NCI-H2171 treated with DMSO at 0.1 percent for 48 hours (cell line): ENCODE measurements at places on chromosomes 16 and 17.

GRCh38 chr16:67326472-67327309, at the start of the genes KCTD19 and LRRC36:
KCTD19 (minus strand) TSS chr16:67326741; CDS start chr16:67326707, 34 bp downstream.
LRRC36 (plus strand) TSS chr16:67326815; CDS start chr16:67326863, 48 bp downstream.
- DNase-seq, result peak; percentile 79

DNA sequence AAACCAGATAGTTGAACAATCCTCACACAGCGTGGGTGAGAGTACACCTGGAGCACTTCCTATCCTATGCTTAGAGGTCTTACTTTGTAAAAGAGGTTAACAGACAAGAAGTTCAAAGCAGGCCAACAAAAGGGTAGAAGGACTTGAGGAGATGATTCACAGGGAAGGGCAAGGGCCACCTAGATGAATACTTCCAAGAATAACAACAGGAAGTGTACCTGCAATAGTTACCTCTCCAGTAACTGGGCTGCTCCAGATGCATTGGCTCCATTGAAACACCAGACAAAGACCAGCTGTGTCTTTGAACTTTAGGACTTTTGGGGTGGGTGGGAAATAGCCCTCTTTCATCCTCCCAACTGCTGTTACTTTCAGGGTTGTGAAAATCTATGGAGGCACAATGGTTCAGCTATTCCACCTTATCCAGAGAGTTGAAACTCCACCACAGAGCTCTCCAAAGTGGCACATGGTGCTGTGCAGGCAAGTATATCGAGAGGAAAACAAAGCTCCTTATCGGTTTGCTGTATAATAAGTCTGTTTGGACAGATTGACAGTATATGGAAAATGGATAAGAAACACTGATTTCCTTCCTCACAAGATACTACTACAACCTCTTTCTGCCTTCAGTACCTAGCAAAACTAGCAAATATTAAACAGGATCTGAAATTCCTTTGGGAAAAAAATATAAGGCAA, 22.7 kb downstream of the RNF43 start:
- no peak for DNase-seq

DNA sequence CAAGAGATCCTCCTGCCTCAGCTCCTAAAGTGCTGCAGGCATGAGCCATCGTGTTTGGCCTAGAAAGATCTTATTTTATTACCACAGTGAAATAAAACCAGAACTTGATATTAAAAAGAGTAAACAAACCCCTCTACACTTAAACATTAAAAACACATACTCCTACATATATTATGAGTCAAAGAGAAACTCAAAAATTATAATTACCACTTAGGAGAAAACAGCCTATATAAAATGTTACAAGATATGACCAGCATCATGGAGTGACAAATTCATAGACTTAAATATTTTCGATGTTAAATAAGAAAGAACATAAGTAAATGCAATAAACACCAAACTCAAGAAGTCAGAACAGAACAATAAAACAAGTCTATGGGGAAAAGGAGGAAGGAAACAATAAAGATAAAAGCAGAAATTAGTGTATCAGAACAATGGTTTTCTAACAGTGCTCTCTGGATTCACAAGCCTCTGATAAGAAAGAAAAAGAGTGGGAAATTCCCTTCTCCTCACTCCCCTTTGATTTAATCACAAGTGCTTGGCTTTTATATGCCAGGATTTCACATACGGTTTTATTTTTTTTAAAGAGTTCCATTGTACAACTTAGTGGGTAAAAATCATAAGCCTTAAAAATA, 23.0 kb downstream of the SKAP1 start:
- DNase-seq, result no peak

GRCh38 chr17:35713069-35713728, 18.2 kb upstream of the RASL10B start:
- no peak for DNase-seq

DNA sequence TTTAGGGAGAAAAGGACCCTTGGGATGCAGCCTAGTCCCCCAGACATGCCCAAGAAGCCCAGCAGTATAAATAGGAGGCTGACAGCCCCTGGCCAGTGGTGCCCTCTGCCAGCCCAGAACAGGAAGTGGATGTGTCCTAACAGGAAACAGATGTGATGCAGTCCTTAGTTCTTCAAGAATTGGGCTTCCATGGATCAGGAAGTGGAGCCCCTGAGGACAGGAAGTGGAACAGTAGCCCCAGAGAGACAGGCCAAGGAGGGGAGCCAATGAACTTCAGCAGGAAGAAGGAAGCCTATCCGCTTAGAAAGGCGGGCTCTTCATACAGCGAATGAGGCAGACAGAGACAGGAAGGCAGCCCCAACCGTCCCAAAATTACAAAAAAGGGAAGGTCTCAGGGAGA, 7.2 kb downstream of the CTF1 start:
- DNase-seq, result no peak
